ENCODE measurements at places on chromosomes 2 and 18.

DNA sequence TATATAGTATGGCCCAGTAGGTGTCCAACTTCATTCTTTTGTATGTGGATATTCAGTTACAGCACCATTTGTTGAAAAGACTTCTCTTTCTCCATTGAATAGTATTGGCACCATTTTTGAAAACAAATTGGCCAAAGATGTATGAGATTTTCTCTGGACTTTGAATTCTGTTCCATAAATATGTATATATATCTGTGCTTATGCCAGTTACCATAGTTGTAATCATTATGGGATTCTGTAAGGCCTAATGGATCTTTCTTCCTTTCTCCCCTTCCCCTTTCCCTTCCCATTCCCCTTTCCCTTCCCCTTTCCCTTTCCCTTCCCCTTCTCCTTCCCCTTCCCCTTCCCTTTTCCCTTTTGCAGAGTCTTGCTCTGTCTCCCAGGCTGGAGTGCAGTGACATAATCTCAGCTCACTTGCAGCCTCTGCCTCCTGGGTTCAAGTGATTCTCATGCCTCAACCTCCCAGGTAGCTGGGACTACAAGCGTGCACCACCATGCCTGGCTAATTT, 51.0 kb downstream of the COX7A2L start:
- DNase-seq = no peak

DNA sequence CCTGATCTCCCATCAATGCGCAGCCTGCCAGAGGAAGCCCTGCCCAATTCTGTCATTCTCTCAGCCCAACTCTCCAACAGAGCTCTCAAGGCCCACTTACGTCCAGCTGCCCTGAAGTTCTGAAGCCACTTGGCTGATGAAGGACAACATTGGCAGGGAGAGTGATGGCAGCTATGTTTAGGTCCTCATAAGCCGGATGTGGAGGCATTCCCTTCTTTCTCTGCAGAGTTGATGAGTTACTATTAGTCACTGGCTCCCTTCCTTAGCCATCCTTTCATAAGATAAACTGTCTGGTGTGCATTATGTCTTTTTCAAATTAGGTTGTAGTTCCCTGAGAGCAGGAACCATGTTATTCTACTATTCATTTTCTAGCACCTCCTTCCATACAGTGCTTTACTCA, 22.5 kb upstream of the TACR1 start:
- no peak for DNase-seq

DNA sequence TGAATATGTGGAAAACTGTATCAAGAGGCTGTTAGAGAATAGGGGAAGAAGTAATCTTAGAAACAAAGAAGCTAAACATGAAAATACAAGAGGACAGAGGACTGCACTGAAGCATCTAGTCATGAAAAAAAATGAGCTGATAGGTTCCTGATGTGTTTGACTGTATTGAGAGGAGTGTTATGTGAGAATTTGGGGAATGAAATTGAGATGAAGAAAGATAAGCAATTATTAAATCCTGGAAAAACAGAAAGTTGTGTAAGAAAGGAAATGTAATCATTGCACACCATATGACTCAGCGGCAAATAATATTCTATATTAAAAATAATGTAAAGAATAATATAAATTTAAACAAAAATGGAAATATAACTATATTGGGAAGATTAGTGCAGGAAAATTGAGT, 71.2 kb downstream of the SEMA4F start:
- DNase-seq = no peak

DNA sequence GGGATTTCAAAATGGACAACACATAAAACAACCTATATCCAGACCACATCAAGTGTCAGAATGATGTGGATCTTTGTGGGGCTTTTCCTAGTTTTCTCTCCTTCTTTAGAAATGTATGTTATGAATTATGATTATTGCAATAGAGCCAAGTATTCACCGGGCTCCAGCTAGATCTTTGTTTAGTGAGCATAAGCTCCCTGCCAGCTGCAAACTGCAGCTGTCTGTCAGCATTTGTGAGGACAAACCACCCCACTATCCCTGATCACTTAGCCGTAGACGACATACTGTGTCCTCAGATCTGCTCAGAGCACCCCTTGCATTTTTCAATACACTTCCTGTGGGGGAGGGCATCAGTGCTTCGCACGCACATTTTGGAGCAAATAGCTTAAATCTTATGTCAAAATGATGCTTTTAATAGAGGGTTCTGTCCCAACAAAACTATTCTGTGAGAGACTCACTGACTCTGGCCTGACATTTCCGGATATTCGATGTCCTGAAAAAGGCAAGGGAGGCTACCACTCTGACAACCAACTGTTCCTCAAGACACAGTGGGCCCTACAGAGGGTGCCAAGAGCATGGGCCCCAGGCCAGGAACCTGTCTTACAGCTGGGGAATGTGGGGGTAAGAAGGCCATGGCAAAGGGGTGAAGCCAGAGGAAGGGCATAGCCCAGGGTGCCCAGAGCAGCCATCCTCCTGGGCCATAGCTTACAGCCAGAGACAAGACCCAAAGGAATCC, 346.0 kb downstream of the ARHGAP15 start:
- DNase-seq = peak; percentile 66

DNA sequence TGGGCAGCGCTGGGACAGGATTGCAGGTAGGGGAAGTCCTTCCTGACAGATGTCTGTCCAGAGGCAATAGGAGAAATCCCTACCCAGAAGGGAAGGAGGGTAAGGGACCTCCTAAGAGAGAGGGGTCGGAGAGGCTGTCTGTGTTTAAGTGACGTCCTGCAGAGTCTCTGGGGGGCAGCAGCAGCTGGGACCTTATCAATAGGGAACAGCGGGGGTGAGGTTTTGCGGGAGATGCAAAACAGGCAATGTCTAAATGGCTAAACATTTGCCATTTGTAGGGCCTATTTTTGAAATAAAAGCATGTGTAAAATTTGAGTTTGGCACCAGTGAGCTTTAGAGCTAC, 108.7 kb upstream of the HS6ST1 start:
- peak; percentile 19 for DNase-seq

GRCh38 chr2:112256654-112257053, 1.8 kb upstream of the ZC3H8 start:
- DNase-seq = no peak

DNA sequence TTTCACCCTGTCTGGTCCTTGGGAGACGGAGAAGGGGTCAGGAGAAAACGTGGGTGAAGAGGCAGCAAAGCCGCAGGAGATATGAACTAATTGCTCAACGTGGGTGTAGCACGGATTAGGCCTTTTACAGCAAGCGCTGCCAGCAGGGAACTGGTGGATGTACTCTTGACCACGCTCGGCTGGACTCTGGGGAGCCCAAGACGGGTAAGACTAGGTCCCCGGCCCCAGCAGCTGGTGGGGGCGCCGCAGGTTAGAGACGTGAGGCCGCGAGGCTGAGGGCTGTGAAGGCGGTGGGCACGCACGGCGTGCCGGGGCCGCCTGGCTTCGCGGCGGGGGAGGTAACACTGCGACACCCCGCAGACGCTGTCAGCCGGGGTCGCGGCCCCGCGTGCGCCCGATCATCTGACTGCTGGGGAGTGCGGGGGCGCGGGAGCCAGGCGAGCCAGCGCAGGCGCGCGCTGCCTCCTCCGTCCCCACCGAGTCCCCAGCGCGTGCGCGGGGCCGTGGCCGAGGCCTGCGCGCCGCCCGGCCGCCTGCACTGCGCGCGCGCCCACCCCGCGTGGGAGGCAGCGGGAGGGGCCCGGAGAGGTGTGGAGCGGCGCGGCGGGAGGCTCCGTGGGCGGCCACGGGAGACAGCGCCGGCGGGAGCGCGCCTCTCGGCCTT, at the start of gene CLIP4:
Gene CLIP4 (plus strand): TSS at position 470 of the 664 bp plus-strand sequence. CDS start 5,974 bp downstream, outside the sequence.
- DNase-seq = peak; percentile 84

GRCh38 chr2:113178891-113179290, 5.1 kb downstream of the PSD4 start:
- no peak for DNase-seq

DNA sequence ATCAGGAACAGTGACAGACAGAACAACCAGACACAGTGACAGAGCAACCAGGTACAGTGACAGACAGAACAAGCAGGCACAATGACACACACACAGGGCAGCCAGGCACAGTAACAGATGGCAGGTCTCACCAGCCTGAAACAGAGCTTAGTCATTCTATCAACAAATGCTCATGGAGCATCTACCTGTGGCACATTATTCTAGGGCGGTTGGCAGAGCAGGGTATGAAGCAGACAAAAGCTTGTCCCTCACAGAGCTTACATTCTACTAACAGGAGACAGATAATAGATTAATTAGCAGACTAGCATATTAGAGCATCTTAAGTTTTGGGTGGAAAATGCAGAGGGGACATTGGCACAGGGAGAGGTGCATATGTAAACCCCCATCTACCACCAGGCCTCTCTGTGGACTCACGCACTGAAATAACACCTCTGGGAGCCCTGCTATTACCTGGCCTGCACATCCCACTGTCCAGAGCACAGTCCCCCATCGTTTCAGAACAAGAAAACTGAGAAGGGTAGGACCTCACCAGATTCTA, 64.1 kb upstream of the RAB6C start:
- no peak for DNase-seq

GRCh38 chr2:150063931-150064548, 423.4 kb downstream of the RND3 start:
- DNase-seq = no peak

DNA sequence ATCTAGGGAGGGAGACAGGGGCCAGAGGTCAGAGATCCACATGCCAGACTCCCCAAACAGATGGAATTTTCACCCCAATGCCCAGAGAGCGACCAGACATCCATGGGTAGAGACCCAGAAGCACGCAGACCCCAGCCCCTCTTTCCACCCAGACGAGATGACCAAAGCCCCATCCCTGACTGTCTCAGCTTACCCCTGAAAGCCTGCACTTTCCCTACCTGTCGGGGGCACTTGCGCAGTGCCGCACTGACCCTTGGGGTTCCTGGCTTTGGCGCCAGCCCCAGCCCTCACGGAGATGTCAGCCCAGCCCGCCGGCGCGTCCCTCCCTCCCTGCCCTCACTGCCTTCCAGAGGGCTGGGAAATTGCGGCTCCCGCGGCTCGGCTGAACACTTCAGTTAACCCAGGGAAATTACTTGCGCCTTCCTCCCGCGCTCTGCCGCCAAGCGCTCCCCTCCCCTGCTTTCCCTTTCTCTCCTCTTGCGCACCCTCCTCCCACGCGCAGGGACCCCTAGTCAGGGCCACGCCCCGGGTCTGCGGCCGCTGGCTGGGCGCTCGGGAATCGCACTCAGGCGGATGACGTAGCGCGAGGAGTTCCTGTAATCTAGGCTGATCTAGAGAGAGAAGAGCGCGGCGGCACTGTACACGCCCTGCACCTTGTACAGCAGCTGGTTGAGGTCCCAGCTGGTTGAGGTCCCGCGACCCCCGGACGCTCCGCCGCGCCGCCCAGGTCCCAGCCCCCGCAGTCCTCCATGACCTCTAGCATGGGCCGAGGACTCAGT, 12.0 kb downstream of the ALPG start:
- DNase-seq = peak; percentile 47

DNA sequence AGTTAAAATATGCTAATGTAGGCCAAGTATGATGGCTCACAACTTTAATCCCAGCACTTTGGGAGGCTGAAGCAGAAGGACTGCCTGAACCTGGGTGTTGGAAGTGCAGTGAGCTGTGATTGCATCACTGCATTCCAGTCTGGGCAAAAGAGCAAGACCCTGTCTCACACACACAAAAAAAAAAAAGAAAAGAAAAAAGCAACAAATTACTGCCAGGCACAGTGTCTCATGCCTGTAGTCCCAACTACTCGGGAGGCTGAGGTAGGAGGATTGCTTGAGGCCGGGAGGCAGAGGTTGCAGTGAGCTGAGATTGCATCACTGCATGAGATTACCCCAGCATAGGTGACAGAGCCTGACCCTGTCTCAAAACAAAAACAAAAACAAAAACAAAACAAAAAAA, 110.6 kb downstream of the PRELID3A start:
- DNase-seq = no peak

DNA sequence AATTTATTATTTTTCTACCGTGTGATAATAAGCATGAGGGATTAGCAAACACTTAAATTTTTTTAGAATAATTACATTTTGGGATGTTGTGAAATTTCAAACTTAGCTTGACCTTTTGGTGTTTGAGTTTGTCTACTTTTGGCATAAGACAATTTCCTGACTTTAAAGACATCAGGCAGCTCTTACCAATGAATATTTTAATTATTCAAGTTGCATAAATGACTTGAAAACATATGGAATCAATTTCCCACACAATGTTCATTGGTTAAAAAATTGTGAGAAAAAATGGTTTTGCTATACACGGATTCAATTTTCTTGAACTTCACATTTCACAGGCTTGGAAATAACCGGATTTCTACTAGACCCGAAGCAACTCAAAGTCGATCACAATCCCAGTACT, 243.4 kb downstream of the IKZF2 start:
- DNase-seq = no peak

DNA sequence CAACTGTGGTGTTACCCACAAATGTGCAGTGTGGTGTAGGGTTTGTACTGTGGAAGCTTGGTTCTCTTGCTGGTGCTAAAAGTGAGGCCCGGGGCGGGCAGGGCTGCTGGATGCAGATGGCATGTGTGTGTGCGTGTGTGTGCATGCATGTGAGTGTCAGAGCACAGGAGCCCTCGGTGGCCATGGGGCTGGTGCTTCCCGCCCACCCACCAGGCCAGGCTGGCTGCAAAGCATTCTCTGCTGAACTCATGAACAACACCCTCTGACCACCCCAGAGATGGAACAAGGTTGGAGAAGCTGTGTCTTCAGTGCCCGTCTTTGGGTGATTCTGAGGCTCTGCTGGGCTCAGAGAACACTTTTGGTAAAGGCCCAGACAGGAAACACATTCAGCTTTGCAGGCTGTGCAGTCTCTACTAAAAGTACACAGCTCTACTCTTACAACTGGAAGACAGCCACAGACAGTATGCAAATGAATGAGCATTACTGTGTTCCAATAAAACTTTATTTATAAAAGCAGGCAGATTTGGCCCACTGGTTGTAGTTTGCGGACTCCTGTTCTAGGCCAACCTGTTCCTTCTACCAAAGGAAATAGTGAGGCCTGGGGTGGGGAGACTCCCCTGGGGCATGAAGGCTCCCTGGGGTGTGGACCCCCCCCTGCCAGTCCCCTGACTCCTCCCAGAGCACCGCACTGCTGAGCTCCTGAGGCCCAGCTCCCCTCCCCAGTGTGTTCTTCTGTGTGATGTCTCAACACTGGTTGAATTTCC, 225.3 kb upstream of the HDAC4 start:
- no peak for DNase-seq

DNA sequence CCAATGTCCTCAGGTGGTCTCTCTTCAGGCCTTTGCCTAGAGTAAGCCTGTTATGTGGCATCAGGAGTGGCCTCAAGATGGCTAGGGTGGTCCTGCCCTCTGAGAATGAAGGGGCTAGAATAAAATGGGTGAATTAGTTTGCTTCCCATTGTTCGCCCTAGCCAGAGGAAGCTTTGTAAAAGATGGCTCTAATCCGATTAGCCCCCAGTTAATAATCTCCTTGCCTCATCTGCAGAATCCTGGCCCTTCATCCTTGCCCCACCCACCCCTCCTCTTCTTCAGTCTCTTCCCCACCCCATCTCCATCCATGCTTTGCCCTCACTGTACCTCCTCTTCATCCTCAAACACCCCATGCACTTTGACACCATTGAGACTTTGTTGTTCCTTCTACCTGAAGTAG, 57.4 kb upstream of the LGALSL start:
- no peak for DNase-seq

Measured in sciatic nerve (tissue), 2 donors.